ENCODE measurements at places on chromosomes 7 and 10.

DNA sequence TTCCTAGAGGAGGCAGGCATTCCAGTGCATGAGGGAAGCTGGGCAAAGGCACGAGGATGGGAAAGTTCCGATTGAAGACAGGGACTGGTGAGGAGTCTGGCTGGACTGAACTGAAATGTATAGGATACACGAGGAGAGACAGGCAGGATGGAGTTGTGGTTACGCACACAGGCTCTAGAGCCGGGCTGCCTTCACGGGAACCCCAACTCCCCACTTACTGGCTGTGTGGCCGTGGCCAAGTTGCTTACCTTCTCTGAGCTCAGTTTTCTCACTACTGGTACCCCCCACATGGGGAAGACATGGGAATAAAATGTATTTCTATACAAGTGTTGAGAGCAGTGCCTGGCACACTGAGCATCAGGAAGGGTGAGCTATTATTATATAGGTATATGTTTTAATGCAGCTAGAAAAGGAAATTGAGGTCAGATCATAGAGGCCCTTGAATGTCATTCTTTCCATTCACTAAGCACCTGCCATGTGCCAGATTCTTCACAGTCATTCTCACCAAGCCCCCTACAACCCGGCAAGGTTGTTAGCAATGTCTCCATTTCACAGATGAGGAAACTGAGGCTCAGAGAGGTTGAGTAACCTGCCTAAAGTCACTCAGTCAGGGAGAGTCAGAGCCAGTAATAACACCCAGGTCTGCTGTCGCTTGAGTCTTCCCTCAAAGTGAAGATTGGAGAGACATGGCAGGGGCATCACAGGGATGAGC, 9.7 kb downstream of the CHST3 start:
- DNase-seq = no peak

DNA sequence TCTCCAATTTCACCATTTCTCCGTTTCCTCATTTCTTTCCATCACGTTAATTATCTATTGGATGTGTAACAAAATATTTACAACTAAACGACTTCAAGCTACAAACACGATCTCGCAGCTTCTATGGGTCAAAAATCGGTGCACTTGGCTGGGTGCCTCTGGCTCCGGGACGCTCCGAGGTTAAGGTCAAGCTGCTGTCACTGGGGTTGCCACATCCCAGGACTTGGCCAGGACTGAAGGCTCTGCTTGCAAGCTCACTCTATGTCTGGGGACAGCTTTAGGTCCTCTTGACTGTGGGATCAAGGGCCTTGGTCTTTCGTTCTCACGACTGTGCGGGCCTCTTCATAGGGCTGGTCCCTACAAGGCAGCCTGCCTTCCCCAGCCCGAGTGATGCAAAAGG, 159.7 kb downstream of the CCDC3 start:
- no peak for DNase-seq

DNA sequence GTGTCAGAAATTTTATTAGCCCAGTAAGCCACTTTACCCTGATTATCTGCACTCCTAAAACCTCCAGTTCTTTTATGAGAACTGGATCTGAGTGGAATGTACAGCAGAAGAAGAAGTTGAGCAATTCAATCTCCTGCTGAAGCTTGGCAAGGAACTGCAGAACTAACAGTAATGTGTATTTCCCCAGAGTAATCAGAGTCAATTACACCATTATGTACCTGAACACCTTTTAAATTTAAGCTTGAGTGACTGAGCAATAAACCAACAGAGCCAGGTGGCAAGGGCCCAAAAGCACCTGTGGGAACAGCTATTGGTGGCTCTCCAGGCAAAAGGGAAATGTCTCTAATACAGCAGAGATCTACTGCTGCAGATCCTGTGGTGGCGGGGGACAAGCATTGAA, 40.1 kb upstream of the AKR1C2 start:
- no peak for DNase-seq

DNA sequence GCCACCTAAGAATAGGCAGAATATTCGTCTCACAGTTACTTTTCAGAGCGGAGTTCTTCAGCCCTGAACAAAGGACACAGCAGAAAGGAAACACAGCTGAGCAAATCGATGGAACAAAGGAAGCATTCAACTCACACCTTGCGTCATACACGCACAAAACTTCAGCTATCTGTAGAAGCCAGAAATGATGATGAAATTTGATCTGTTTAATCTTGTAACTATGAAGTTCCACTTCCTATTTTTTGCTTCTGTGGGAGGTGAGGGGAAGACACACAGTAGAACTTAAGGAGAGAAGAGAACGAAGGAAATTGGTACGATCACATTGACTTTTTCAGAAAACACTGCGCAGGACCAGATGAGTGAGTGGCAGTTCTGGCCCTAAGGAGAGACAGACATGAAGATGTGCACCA, 26.2 kb downstream of the FAM171A1 start:
- no peak for DNase-seq

DNA sequence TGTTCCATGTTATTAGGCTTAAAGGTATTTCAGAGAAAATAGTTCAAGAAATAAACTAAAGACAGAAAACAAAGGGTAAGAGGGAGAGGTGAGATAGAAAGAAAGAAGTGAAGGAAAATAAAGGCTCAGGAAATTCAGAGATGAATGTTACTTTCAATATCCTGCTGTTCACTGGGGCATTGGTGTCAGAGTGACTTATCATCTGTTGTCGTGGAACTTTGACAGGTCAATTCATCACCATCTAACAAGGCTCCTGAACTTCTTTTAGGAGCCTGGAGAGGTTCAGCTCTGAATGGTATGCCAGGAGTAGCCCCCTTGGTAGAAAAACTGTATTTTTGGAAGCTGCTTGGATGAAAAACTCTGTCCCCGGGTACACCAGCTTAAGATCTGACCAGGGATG, 100.1 kb downstream of the KLF6 start:
- DNase-seq = no peak

DNA sequence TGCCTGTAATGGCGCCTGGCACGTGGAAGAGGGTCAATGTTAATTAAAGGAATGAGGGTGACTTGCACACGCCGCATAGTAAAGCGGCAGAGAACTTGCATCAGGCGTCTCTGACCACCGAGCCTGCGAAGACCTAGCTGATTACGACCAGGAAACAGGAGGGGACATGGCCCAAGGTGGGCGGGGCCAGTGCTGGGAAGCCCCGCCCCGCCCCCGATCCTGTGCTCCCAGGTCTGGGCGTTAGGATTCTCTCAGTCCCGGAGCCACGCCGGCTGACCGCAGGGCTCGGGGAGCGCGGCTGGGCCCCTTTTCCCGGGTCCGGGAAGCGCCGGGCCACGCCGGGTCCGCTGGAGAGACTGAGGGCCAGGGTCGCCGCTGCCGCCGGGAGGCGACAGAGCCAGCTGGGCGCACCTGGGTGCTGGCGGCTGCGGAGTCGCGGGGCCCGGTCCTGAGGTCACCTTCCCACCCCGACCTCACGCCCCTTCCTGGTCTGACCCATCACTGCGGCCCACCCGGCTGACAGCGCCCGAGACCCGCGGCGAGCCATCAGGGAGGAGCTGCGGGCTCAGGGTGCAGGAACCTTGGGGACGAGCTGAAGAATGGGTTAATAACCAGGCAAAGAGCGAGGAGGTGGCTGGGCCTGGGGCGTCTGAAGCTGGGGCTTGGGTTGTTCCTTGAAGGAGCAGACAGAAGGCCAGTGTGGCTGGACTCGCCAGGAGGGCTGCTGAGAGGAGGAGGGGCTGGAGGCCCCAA, 23.0 kb upstream of the GRID1 start:
- DNase-seq = no peak

- no peak for DNase-seq
Measured at GRCh38 chr10:120953897-120954296, 102.7 kb downstream of the WDR11 start.

- no peak for DNase-seq
Measured at GRCh38 chr7:49520951-49521350, 252.5 kb upstream of the VWC2 start.

DNA sequence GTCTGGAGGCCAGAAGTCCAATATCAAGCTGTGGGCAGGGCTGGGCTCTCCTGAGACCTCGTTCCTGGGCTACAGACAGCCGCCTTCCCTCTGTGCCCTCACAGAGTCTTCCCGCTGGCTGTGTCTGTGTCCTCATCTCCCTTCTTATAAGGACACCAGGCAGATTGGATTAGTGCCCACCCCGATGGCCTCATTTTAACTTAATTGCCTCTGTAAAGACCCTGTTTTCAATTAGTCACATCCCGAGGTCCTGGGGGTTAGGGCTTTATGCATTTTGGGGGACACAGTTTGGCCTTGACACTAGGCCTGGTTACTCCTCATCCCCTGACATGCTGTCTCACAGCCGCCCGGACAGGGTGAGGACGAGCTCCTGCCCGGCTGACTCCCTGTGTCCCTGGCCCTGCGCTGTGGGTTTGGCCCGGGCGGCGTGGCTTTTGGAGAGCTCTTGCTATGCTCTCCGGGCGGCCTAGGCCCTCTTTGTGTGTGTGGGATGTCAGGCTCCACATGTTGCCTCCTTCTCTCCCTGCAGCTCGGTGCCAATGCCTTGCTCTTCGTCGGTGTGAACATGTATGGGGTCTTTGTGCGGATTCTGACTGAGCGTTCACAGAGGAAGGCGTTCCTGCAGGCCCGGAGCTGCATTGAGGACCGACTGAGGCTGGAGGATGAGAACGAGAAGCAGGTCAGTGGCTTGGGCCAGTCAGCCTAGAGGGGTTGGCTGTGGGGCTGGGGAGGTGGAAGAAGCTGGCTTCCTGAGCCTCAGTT, 18.2 kb downstream of the ADCY1 start:
- no peak for DNase-seq

- DNase-seq = no peak
Measured at GRCh38 chr7:44148961-44149536, 7.9 kb upstream of the MYL7 start.

DNA sequence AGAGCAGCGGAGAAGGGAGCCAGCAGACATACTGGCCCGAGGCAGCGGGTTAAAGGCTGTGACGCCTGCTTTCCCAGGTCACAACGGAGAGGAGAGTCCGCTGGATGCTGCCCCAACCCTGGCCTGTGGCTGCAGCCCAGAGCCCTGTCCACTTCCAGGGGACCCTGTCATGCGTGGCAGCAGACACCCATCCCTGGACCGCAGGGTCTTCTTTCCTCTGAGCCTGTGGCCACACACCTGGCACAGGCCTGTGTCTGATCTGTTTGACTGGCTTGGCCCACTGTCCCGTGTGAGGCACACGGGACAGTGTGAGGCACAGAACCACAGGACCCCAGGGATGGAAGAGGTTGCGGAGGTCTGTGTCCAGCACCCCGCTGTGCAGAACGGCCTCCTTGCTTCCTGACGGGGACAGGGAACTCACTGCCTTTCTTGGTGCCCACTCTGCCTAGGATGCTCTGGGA, 42.4 kb downstream of the INSIG1 start:
- no peak for DNase-seq

DNA sequence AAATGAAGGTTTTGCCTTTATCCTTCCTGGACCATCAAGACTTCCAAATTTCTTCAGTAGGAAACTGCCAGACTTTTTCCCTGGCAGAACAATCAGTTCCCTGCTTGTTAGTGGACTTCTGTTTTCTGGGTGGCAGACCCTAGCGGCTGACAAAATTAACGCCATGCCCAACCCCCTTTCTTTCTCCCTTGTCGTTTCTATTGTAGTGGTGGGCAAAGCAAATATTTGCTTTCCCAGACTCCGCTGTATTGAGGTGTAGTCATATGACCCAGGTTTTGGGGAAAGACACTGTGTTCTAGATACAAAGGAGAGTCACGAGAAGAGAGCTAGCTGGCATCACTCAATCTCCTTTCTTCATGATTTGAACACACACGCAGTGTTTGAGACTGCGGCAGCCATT, 7.7 kb downstream of the PON2 start:
- no peak for DNase-seq

DNA sequence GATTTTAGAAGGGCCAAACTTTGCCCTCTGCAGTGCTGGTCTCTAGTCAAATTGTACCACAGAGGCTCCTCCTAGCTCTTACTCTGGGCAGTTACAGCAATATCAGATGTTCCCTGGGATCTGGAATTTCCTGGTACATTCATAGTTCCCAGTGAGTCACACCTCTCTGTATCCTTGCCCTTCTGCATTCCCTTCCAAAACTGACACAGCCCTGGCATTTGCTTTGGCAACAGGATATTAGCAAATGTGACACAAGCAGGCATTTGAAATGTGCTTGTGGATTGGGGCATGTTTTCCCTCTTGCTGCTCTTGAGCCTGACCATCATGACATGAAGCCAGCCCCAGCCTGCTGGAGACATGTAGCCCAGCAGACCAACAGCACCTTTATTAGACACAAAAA, 284.7 kb upstream of the AKR1E2 start:
- no peak for DNase-seq

DNA sequence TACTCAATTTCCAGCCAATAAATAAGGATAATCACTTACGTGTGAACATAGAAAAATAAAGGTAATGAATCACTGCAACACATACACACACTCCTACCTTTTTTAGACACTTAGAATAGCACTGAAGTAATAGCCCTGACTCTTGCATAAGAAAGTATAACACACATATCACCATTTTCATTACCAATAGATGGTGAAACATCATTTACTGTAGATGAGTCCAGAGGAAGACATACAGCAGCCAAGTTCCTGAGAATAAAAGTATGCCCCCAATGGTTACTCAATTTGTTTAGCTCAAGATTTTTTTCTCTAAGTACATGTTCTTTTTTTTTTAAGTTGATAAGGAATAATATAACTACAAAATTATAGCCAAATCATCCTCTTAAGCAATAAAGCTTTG, 316.3 kb downstream of the PARD3 start:
- no peak for DNase-seq

DNA sequence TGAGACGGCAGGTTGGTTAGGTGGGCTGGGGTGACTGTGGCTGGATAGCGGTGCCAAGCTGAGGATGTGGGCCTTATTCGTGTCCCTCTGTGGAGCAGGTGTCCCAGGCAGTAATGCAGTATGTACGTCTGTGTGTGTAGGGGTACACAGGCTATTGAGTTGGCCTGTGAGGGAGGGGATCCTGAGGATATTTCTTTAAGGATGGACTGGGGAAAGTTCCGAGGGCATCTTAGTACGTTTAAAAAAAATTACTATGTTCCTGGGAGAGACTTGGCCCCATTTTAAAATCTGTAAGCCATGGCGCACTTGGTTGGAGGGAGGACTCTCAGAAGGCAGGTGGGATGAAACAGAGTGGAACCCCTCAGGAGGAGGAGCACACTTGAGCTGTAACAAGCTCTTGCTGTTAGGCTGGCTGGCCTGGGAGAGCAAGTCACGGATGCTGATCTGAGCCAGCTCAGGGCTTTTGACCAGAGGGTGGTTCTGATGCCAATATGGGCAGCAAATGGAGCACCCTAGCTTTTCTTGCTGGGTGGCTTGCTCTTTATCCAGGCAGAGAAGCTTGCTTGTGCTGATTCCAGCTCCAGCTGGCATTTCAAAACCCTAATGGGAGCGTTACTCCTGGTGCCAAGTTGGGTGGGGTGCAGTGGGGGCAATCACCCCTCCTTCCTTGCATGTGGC, 765 bp downstream of the WBP1L start:
- no peak for DNase-seq
